ENCODE measurements at places on chromosomes 1 and 21.

DNA sequence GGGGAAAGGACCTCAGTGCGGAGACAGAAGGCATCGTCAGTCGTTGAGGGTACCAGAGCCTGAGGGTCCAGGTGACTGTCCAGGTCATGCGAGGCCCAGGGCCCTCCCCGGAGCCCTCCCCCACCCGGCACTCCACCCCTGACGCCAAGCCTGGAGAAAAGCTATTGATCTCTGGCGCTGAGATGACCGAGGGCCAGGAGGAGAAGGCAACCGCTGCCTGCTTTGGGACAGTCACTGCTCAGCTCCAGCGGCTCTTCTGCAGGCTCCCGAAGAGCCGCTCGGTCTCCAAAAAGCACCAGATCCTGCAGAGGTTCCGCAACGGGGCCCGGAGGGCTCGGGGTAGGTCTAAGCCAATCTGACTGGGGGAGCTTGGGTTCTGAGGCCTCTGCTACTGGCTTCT is 10.9 kb downstream of the RASSF5 start:
- no peak for DNase-seq

GRCh38 chr21:16500271-16500670 is 770.5 kb downstream of the USP25 start:
- DNase-seq, result no peak

GRCh38 chr1:197904126-197904787 is 1.8 kb downstream of the C1orf53 start:
- DNase-seq, result no peak

DNA sequence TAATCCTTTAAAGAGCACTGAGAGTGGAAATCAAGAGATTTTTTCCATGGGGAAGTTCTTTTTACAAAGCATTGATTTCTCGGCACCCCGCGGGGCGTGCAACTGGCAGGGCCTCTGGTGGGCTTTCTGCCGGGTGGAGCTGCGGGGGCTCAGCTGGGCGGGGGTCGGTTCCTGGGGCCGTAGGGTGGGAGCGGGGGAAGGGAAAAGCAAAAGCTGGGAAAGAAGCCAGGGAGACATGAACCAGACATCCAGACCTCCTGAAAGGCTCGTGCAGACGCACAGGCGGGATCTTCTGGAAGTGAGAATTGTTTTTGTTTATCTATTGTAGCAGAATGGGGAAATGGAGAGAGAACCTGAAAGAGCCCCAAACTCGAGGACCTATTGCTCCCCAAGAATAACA is 235.2 kb downstream of the FAM72C start:
- no peak for DNase-seq

Data from fibroblast of mammary gland (primary cell).